ENCODE measurements at places on chromosomes 11 and 22.

DNA sequence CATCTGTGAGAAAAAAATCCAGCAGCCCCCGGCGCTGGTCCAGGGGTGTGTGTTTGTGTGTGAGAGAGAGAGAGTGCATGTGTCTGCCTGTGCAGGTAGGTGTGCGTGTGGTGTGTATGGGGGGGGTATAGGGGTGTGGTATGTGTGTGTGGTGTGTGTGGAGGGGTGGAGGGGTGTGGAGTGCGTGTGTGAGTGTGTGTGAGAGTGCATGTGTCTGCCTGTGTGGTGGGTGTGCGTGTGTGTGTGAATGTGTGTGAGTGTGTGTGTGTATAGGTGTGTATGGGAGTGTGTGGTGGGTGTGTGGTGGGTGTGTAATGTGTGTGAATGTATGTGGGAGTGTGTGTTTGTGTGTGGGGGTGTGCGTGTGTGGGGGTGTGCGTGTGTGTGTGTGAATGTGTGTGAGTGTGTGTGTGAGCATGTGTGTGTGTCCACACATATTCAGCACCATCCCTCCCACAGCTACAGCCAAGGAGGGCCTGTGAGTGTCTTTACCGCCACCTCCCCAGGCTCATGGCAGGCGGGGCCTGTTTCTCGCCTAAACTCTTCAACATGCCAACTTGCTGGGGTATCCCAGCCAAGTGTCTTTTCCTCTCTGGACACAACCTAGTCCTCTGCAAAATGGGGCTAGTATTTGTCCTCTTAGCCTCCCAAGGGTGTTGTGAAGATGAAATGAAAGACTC, 11.9 kb downstream of the LMO1 start:
- no peak for DNase-seq

DNA sequence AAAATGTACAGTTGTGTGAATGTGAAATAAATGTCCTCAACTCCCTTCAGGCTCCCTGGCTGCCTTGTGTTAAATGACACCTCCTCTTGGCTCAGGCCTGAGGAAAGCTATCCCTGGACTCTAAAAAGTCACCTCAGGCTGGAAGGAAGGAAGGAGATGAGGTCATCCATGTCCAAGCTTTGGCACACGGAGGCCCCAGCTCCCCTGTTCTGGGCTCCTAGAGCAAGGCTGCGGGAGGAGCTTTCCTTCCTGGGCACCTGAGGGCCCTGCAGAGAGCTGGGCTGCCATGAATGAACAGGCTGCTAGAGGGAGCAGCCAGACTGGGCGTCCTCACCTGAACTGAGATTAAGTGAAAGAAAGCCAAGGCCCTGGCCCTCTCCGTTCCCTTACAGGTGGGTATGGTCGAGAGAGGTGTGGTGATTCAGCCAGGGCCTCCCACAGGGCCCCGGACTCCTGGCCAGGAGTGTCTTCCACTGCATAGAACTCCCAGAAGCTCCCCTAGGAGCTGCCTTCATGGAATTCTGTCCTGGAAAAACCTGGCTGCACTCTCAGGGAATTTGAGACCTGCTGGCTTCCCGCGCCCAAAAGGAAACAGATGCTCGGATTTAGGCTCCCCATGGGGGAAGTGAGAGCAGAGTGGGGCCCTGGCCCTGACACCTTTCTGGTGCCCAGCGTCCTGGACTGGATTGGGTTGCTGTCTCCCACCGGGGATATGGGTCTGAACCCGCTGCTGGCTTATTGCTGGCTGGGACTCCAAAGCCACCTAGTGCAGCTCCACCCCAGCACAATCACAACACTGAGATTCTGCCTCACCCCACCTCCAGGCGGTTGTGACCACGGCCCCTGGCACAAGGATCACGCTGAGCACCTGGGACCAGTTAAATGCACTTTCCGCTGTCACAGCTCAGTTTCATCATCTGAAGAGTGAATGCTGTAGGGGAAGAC, 22.2 kb downstream of the MYBPC3 start:
- no peak for DNase-seq

DNA sequence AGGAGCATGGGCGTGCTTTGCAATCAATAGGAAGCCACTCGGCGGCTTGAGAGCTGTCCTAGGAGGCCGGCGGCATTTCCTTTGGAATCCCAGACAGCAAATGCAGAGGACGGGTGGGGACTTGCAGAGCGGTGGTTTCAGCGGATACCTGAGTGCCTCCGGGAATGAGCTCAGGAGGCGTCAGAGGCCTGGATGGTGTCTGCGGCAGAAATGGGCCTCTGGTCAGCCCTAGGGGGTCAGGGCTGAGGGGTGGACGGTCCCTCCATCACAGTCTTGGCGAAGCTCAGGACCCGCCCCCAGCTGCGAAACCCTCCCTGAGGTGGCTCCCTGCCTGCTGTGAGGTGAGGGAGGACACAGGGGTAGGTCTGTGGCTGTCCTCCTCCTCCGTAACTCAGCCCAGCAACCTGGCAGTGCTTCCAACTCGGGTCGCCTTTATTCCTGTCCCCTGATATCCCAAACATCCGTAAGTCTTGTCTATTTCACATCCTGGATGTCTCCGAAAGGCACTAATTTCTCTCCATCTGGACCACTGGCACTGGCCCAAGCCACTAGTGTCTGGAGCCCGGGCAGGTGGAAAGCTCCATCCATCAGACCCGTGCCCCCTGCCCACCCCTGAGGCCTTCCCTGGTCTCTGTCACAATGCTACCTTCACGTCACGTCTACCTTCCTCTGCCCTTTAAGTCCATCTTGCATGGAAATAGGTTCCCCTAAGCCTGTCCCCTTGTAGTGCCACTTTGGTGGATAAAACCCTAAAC, 686.6 kb downstream of the BRD1 start:
- no peak for DNase-seq

DNA sequence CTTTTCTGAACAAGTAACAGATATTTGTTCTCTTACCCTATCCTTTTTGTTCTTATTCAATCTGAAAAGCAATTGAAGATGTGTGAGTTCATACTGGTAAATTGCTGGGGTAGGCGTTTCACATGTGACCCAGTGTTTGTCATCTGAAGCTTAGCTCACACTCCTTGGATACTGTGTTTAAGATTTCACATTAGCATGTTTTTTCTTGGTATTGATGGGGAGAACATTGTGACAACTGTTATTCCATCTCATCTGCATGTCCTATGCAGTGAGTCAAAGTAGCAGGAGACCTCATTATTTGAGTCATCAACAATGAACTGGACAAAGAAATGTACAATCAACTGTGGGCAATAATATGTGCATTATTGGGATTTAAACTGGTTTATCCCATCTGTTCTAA, 691.6 kb upstream of the ANO5 start:
- no peak for DNase-seq

- peak; percentile 12 for DNase-seq
These were observed 41.8 kb downstream of the LIF start for GRCh38 chr22:30204742-30205111.

GRCh38 chr11:19101796-19102520, 15.0 kb upstream of the ZDHHC13 start:
- peak; percentile 93 for DNase-seq

DNA sequence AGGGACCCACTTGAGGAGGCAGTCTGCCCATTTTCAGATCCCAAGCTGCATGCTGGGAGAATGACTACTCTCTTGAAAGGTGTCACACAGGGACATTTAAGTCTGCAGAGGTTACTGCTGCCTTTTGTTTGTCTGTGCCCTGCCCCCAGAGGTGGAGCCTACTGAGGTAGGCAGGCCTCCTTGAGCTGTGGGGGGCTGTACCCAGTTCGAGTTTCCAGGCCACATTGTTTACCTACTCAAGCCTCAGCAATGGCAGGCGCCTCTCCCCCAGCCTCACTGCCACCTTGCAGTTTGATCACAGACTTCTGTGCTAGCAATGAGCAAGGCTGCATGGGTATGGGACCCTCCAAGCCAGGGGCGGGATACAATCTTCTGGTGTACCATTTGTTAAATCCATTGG, 126.0 kb downstream of the OR4A5 start:
- no peak for DNase-seq

DNA sequence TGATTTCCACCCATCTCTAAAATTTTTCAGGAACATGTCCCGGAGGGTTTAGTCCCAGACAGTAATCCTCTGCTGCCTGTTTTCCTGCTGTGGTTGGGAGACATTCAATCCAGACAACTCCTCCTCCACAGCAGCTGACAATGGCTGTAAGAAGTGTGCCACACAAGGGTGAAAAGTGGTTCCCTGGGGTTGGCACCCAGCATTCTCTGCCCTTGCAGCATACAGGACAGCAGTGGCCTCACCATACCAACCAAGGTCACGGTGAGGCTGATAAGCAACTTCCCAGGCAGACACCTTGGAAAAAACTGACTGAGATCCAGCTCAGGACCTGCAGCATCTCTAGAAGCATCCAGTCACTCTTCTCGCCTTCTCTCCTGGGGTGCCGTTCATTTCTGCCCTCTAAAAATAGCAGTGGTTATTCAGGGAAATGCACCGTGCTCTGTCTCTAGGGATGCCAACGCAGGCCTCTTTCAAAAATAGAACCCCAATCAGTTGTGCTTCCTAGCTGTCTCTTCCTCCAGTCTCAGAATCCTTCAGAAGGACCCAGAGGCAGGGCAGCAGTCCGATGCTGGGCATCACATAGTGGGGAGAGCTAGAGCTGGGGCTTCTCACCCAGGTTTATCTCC, 241.0 kb downstream of the TENM4 start:
- DNase-seq, result no peak

- DNase-seq, result peak; percentile 51
These were observed 10.2 kb downstream of the SERPIND1 start for GRCh38 chr22:20783844-20784723.

DNA sequence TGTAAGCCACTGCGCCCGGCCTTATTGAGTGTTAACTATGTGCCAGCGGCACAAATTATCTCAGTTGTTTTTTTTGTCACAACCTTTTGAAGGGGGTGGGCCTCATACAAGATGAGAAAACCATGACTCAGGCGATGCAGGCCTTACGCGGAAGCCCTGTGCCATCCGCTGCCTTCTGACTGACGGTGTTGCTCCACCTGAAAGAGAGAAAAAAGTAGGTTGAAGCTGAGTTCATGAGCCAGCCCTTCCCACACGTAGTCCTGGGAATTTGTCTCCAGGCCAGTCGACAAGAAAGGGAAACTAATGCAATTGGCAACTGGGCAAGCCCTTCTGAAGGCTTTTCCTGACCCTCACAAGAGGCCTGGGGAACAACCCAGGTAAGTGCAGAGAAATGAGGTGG, 96.9 kb upstream of the CRYBB3 start:
- no peak for DNase-seq

- DNase-seq, result no peak
These were observed 29.2 kb downstream of the ALG12 start for GRCh38 chr22:49889071-49889470.

- DNase-seq, result no peak
These were observed 561.0 kb downstream of the OPCML start for GRCh38 chr11:132971351-132971750.

DNA sequence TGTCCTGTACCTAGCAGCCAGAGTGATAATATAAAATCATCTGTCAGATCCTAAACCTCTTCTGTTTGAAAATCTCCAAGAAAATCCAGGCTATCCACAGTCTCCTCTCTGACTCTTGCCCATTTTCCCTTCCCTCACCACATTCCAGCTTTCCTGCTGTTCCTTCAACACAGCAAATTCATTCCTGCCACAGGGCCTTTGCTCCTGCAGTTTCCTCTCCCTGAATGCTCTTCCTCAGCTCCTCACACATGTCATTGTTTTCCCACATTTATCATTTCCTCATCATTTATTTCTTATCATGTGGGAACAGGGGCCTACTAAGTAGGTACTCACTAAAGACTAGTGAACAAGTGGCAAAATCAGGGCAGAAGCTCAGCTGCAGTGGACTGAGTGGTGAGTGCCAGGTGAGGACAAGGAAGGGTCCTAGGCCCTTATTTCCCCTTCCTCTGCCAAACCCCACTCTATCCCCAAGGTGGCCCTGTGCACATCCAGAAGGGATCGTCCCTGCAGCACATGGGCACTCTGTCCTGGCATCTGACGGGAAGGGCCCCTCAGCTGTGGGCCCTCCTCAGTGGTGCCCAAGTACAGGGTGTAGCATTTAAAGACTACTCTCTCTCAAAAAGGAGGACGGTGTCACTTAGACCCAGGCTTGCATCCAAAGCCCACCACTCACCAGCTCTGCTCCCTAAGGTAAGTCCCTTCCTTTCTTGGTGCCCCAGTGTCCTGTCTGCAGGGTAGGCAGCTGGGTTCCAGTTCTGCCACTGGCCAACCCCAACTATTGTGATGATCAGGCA, 2.0 kb downstream of the LRRC32 start:
- DNase-seq, result no peak

DNA sequence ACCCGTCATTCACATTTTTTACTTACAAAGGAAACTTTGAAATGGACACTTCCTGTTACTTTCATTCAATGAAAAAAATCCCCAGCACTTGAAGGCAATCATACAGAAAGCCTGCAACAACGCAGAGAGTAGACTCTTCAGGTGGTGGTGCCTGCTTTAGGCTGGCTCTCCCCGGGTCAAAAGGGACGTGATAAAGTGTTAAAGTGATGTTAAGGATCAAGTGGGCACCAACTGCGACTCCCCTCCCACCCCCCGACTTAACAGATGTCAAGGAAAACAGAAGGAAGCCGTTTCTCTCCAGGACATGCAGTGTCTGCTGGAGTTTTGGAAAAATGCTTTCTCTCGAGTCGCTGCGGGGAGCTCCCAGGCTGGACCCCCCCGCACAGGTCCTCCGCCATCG, 414 bp upstream of the PNPLA3 start:
- peak; percentile 72 for DNase-seq

GRCh38 chr11:9605742-9606141, 32.3 kb downstream of the WEE1 start:
- DNase-seq, result no peak

- no peak for DNase-seq
These were observed 64.0 kb downstream of the CWC15 start for GRCh38 chr11:94909371-94909820.

DNA sequence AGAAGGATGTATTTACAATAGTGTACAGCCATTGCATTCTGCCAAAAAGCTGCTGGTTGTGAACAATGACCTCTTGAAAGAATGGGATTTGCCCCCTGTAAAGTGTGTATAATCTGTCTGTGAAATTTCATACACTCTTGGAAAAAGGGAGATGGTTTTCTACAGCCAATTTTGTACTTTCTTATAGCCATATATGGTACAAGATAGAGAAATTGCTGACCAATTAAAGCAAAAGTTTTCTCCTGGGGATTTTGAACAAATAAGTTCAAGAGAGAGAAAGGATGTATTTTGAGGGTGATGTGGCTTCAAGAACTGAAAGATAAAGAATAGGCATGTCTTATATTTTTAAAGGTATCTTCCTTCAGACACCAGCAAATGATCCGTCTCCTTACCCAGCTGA, 211.0 kb downstream of the NAV2 start:
- DNase-seq, result no peak

DNA sequence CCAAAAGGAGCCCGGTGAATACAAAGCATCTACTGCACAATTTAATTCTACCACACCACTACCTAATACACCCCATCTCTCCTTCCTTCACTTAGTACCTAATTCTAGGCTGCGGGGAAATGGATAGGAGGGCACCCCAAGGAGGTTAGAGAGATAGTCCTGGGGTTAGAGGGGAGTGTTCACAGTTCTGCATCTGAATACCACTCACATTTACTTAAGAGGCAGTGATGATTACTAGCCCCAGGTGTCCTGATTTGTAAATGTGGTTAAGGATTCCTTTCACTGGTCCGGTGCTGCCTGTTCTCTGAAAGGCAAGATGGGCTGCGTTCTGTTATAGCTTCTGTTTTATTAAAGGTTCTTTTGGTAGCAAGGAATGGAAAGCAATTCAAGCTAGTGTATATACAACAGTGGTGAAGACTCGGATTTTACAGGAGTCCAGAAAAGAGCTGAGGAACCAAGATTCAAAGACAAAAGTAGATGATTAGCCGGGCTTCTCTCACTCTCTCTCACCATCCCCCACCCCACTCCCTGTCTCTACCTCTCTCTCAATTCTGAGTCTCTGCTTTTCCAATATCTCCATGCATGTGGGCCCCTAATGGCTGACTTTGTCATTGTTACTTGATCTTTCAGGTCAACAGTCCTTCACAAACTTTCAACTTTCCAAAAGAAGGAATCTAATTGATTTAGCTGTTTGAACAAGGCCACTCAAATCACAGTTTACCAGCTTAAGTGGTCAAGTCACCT, 8.7 kb upstream of the KCNA4 start:
- no peak for DNase-seq

Measured in DMS53 (cell line).